ENCODE measurements at places on chromosomes 5 and 9. TPM values are rescaled to one million over a fixed set of nuclear protein-coding genes. Genes with fewer than 3 reads are reported as not detected.

NMRK1 gene
- total RNA-seq = 10.9 TPM

C9orf40 gene
- total RNA-seq = 19.6 TPM

CCNI2 gene
- 7.7 TPM for total RNA-seq

FGF1 gene
- total RNA-seq = not detected

NTMT1 gene
- total RNA-seq = 61.5 TPM

SMIM15 gene
- total RNA-seq = 78.3 TPM

SPOCK1 gene
- total RNA-seq = not detected

ISL1 gene
- not detected for total RNA-seq

FBXO4 gene
- 16.1 TPM for total RNA-seq

PCDHGA7 gene
- 0.16 TPM for total RNA-seq

ACTBL2 gene
- total RNA-seq = not detected

ARSI gene
- total RNA-seq = not detected

IFNA21 gene
- not detected for total RNA-seq

SLCO6A1 gene
- total RNA-seq = not detected

ARL14EPL gene
- not detected for total RNA-seq

GRCh38 chr5:9765419-9766140, 135.4 kb upstream of the TAS2R1 start:
- no peak for DNase-seq

- no peak for DNase-seq
Measured at GRCh38 chr5:79399046-79399445, 114.9 kb downstream of the HOMER1 start.

DNA sequence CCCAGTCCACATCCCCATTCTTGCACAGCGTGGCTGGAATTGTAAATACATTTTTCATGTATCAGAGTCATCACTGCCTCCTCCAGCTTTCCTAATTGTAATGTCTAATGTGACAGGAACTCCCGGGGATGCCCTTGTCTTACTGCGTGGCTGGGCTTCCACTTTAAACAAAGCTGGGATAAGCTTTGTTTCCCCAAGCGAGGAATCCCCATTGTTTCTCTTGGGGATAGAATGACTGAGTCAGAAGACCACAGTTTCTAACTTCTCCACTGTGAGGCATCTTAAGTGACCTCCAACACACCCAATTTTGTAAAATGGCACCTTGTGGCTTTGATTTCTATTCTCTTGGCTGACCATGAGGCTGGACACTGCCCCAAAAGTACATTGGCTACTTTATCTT, 22.4 kb downstream of the ARPC5L start:
- no peak for DNase-seq

DNA sequence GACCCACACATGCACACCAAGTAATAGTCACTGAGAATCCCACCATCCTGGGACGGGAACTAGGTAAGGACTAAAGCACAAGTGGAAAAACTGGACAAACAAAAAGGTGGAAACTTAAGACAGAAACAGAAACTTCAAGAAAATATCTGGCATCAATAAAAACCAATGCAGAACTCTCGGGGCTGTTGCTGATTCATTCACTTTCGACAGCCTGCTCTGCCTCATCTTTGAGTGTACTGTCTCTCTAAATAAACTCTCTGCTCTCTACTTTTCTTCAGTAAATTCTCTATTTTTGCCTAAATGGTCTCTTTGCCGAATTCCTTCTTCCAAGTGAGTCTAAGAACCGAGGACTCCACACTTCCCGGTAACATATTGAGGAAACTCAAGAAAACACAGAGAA, 116.9 kb downstream of the CDH9 start:
- DNase-seq = no peak

- DNase-seq = no peak
Measured at GRCh38 chr5:143682246-143682905, 129.6 kb upstream of the HMHB1 start.

GRCh38 chr5:119019501-119019900, 31.2 kb upstream of the DTWD2 start:
- DNase-seq = no peak

DNA sequence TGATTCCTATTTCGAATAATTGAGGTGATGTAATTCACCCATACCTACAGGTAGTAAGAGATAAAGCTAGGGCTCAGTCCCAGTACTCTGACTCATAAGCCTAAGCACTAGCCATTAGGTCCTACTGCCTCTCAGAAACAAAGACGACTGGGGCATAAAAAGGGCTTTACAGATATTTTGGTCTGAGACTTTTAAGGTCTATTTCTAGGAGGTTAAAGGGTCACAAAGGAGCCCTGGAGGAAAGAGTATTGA, 69.8 kb downstream of the SGCD start:
- no peak for DNase-seq

- no peak for DNase-seq
Measured at GRCh38 chr9:98861781-98862504, 54.5 kb downstream of the GALNT12 start.

GRCh38 chr5:89864941-89865340, 544.6 kb downstream of the CETN3 start:
- no peak for DNase-seq

DNA sequence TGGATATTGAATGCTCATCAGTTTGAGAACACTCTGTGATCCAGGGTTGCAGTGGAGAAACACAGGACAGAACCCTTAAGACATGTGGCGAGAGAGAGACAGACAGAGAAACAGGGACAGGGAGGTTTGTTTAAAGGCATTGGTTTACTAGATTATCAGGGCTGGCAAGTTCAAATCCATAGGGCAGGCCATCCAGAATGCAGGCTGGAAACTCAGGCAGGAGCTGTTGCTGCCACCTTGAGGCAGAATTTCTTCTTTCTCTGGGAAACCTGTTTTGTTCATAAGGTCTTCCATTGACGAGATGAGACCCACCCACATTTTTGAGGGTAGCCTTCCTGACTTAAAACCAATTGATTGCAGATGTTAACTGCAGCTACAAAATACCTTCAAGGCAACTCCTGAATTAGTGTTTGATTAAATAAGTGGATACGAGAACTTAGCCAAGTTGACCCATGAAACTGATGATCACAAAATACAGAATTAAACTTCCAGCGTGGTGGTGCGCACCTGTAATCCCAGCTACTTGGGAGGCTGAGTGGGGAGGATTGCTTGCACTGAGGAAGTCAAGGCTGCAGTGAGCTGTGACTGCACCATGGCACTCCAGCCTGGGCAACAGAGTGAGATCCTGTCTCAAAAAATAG, 55.9 kb downstream of the NSUN2 start:
- DNase-seq = no peak

GRCh38 chr9:137691646-137692351, 73.0 kb downstream of the EHMT1 start:
- DNase-seq = no peak

DNA sequence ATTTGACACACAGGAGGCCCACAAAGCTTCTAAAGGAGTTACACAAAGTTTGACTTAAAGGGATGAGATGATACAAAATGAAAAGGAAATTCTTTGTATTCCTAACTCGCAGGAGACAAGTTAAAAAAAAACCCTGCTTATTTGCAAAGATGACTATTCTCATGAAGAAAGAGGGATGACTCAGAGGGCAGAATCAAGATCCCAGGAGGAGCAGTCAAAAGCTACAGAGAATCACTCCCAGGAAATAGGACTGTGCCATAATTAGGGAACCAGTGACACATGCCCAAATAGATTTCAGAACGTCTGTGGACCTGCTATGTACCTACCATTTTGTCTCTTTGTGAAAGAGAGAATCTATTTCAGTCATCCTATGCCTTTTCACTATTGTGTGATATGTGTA, 103.5 kb upstream of the ARRDC3 start:
- no peak for DNase-seq

DNA sequence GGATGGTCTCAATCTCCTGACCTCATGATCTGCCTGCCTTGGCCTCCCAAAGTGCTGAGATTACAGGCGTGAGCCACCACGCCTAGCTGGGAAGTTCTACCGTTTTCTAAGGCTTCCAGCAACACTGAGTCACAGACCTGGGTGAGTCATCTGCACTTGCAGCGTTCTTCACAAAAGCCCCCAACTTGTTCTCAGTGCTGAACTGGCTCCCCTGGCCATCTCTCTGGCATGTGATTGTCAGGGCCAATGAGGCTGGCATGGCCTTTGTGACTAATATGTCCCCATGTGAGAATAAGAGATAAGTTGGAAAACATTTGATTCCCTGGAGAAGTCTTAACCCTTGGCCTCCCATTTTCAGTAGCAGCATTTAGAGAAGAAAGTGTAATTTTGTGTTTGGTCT, 124.4 kb downstream of the WDR41 start:
- DNase-seq = no peak

GRCh38 chr5:43017428-43017815, 22.7 kb downstream of the ANXA2R start:
- DNase-seq = no peak

- DNase-seq = no peak
Measured at GRCh38 chr5:17212996-17213395, 4.4 kb upstream of the BASP1 start.

DNA sequence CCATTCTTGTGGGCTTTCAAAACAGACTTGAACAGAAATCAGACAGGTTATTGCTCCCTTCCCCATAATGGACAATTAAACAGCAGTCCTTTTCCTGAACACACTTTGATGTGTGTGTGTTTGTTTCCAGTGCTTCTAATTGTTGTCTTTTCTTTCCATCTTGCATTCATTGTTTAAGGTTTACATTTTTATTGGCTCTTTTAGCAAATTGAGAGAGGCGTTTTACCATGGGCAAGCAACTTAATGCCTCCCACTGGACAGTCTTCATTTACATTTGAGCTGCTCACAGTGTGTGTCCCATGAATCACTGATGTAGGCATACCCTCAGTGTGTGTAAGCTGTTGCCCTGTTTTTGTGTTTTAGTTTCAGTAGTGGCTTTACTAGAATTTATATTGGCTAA, 25.0 kb downstream of the WDR36 start:
- no peak for DNase-seq

DNA sequence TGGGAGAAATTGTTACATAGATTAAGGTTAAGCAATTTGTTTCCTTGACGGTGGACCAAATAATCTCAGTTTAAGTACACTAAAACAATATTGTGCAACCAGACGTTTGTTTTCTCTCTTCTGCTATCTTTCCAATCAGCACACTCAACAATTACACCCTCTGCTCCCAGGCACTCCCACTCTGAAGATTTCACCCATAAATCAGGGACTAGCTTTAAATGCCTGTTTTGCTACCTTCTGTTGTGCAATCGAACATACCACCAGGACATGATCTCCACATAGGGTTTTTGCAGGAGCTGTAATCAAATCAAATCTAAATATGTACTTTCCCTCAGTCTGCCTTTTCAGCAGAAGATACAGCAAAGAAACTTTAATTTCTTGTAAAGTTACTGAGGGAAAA, 405.8 kb upstream of the TLE4 start:
- DNase-seq = no peak

DNA sequence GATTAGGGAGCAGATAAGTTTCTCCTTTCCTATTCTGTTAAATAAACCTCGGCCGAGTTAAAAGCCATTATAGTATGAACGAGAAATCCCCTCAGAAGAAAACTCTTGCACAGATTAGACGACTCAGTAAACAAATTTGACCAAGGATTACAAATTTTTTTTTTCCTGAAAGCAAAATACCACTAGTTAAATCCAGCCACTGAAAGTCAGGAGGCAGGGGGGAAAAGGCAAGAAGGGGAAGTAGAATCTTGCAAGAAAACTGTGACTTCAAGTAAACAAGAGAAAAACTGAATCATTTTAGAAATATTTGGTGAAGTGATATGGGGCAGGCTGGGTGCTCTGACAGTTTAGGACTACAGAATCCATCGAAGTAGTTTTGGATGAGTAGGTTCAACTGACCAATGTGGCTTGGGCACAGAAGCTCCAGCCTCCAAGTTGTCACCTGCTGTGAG, 251.0 kb downstream of the DENND1A start:
- DNase-seq = no peak

- DNase-seq = no peak
Measured at GRCh38 chr9:81687521-81688261, 1.7 kb downstream of the TLE1 start.

DNA sequence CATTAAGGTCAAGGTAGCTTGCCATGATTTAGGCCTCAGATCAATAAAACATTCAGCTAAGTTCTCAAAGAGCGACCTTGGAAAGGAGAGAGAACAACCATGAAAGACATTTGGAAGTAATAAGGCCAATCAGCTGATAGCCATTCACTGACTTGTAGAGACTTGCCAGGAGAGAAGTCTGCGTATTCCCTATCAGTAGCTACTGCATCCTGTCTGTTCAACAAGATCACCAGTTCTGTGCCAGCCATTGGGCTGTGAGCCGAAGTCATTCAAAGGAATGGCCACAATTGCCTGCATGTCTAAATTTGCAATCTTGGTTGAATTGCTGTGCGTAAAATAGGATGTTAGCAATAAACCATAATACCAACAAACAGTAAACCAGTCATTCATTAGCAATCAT, 219.8 kb downstream of the FBXL7 start:
- DNase-seq = no peak

GRCh38 chr5:154368041-154368800, 77.6 kb upstream of the SAP30L start:
- no peak for DNase-seq

- DNase-seq = no peak
Measured at GRCh38 chr5:115072266-115073064, 97.2 kb downstream of the TRIM36 start.
